Frontal cortex (tissue), 4 donors: ENCODE measurements at places on chromosomes 1 and 21.

GRCh38 chr1:169107603-169108208 lies 1.2 kb downstream of the ATP1B1 start:
- no peak for DNase-seq

DNA sequence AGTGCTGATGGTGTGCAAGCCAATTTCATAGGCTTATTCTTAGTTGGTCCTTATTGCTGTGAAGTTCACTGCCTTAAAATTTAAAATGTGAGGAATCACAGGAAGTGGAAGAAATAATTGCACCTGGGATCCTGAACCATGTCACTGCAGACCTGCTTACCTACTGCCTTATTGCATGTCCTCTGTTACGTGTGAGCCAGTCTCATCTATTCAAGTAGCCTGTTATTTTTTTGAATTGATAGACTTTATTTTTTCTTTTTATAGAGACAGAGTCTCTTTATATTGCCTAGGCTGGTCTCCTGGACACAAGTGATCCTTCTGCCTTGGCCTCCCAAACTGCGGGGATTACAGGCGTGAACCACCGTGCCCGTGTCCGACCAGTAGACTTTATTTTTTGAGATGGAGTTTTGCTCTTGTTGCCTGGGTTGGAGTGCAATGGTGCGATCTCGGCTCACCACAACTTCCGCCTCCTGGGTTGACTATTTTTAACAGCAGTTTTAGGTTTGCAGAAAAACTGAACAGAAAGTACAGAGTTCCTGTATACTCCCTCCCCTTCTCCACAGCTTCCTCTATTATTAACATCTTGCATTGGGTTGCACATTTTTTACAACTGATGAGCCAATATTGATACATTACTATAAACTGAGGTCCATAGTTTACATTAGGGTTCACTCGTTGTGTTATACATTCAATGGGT lies 14.0 kb upstream of the DISC1 start:
- no peak for DNase-seq

DNA sequence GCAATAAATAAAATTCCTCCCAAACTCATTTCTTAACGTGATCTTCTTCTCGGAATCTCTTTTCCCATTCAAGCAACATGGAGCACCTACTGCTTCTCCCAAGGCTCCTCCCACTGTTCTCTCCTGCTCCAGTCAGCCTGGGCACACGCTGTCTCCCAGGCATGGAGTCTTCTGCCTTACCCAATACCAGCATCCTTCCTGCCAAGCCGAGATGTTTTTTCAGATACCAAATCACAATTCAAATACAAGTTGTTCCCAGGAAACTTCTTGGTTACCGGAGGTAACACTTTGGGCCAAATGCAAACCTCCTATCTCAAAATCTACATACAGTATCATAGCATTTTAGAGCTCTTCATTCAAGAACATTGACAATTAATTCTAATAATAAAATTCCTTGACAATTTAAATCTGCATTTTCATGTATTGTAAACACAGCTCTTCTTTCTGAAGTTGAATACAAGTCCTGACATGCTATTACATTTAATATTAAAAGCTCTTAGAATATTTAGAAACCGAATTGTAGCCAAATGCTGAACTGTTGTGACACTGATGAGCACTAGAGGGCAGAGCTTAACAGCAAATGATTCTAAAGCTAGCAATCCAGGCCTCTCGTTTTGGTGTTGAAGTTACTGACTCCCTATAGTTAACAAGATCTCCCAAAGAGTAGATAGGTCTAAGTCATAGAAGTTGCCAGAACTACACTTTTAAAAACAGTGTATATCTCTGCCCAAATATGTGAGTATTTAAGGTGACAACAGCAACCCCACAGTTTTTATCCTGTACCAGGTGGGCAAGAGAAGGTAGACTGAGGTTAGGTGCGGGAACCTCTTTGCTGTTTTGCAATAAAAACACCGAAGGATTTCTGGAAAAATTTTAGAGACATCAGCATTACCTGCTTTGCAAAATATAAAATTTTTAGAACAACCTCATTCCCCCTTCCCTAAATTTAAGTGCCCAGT lies 52.3 kb downstream of the BCAR3 start:
- peak; percentile 38 for DNase-seq

DNA sequence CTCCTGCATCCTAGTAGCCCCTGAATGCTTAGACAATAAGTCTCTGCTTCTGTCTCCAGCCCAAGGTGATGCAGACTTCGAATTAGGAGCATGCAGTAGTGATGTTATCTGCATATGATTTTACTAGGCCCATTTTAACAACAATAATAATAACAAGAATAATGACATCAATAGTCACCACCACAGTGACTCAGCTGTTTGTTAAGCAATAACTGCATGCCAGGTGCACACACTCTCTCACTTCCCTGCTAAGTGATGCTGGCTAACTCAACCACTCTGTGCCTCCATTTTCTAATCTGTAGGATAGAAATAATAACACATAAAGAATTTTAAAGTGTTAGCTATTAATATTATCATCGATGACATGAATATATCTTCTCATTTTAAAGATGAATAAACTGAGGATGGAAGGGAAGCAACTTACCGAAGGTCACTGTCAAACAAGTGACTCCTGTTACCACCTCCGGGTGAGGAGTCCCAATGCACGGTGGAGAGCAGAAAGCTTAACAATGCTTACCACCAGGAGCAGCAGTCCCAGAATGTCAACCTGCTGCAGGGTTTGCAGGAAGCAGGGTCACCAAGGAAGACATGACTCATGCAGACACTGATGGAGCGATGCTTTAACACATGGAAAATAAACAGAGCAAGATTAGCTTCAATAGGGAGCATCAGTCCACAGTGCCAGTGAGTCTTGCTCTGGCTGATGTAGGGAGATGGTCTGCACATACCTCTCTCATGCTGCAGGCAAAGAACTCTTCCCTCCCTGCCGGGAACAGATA lies 290.2 kb downstream of the SPATA17 start:
- DNase-seq: no peak

DNA sequence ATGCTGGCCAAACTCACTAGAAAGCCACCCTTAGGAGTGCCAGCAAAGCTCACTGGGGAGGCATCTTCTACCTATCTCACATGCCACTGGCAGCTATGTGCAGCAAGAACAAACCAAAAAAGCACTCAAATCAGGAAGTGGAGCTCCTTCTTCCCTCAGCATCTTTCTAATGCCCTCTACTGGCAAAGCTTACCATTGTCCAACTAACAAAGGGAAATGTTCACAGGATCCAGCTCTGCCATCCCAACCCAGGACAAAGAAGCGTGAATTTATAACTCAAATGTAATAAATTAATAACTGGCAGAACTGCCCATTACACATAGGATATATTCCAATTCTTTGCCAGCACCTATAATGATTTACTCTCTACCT lies 38.9 kb downstream of the LEPR start:
- peak; percentile 21 for DNase-seq

- DNase-seq: no peak
Measured at GRCh38 chr21:28669321-28669720, 323.4 kb downstream of the LTN1 start.

DNA sequence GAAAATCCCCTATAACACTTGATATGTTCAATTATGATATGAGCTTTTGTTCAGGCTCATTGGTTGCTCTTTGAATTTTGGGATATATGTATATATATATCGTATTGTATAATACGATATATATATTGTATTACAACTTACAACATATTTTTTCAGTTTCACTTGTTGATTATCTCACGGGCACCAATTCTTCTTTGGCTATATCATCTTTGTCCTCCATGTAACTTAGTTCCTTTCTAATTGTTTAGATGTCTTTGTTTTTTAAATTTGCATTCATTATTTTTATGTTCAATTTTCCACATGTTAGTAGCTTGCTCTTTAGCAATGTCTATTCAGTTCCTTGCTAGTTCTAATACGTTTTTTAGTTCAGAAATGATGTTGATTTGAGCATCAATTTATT lies 150.0 kb downstream of the BACH1 start:
- DNase-seq: no peak

GRCh38 chr21:45309069-45309986 lies 21.6 kb upstream of the POFUT2 start:
- DNase-seq: no peak
